GM18507 (cell line): ENCODE measurements at places on chromosomes 6 and 20.

DNA sequence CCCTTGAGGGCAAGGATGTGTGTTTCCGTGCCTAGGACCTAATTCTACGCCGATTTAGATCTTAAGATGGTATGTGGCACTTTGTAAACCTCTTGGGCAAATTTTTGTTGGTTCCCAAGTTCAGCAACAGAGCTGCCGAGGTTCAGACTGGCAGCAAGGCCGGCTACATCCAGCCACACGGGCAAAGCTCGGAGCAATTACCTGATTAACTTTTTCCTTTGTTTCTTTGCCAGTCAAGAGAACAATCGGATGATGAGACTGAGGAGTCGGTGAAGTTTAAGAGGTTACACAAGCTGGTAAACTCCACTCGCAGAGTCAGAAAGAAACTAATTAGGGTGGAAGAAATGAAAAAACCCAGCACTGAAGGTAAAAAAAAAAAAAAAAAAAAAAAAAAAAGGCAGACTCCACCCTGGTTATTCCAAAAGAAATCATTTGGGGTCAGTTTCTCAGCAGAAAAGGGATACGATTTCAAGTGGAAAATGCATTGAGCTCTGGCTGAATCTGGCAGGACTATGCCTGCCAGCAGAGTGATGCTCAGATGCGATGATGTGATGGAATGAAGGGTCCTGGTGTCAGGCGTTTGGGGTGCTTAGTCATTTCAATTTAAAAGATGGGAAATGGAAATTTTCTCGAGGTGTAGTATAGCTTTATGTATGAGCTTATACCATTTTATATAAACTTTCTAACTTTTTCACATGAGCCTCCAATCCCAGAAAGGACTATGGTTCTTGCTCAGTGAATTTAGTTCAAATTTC lies 171.6 kb downstream of the SASH1 start:
- DNase-seq = no peak

- no peak for DNase-seq
These were observed 28.3 kb downstream of the MRS2 start for GRCh38 chr6:24431045-24431451.

GRCh38 chr6:158638324-158638854 lies 6.2 kb downstream of the DYNLT1 start:
- no peak for DNase-seq

DNA sequence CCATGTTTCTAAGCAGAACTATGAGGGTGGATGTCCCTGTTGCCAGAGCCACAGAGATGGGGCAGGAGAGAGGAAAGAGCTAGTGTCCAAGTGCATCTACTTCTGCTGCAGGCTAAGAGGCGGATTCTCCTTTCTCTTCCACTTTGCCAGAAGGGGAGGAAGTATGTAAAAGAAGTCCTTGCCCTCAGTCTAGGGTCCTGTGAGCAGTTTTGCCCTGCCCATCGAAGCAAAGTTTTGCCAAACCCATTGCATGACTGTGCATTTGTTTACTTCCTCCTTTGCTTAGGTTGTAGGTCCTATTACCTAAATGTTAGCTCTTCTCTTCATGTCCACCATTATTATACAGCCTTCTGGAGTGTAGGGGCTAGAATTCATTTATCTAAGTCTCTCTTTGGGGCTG lies 106.2 kb upstream of the ARMC2 start:
- no peak for DNase-seq

GRCh38 chr6:149642829-149643580 lies 5.5 kb downstream of the KATNA1 start:
- no peak for DNase-seq
